ENCODE measurements at places on chromosomes 5 and 9. TPM values are rescaled to one million over a fixed set of nuclear protein-coding genes. Genes with fewer than 3 reads are reported as not detected.

DNA sequence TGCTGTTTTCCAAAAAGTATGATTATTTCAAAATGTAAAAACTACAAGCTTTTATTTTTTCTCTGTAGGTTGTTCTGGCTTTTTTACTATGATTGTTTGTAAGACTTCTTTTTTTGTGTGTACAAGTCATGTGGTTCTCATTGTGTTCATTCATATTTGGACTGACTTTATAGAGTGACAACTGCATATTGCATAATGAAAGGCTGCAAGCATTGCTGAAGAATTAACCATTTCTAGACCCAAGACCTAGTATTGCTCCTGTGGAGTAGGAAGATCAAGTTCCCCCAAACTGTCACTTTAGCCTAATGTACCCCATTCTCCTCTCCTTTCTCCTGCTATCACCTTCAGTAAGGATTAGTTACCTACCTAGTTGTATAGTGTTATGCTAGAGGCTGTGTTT, 10.0 kb downstream of the MAP1B start:
- H3K27ac ChIP-seq = no peak overlapping the region
- peaks cover 65% of the 10 kb centered on the region for H3K36me3 ChIP-seq
- no peak overlapping the region for H3K4me3 ChIP-seq
- DNase-seq = no peak
- no peaks in the 10 kb centered on the region for H3K27me3 ChIP-seq
- no peaks in the 10 kb centered on the region for H3K4me1 ChIP-seq

DNA sequence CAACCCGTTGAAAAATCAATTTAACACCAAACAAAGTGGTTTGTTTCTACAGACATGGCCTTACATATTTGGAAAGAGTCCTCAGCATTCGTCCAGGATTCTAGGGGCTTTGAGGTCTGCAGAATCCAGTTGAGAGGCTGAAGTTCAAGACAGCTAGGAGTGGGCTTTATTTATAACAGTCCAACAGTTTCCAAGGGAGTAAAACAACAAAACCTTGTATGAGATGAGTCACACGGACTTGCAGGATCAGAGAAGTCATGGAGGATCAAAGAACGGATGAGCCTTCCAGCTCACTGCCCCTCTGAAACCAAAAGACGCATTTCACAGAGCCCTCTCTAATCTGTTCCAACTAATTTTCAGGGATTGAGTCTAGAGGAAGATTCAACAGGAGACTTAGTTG, 11.1 kb upstream of the ESM1 start:
- H3K4me3 ChIP-seq = no peak overlapping the region
- no peaks in the 10 kb centered on the region for H3K36me3 ChIP-seq
- peaks cover 30% of the 10 kb centered on the region for H3K4me1 ChIP-seq
- no peak overlapping the region for H3K27ac ChIP-seq
- DNase-seq = peak; percentile 43
- no peaks in the 10 kb centered on the region for H3K27me3 ChIP-seq

GRCh38 chr9:86947146-86948073, at the start of gene GAS1:
Gene GAS1 (minus strand): TSS chr9:86947506. CDS start chr9:86946779, 727 bp downstream.
- H3K4me3 ChIP-seq = peak within 1 kb of the TSS; percentile 80
- DNase-seq = peak; percentile 97
- H3K36me3 ChIP-seq = no peaks in the 10 kb centered on the region
- H3K27me3 ChIP-seq = no peaks in the 10 kb centered on the region
- H3K4me1 ChIP-seq = peaks cover 13% of the 10 kb centered on the region

PRLR gene
- 14.2 TPM for total RNA-seq

All from GM23248 (cell line).